ENCODE measurements at places on chromosomes 3 and 15.
A peak's percentile ranks its signal among the peaks of the same experiment; 100 is the strongest.

DNA sequence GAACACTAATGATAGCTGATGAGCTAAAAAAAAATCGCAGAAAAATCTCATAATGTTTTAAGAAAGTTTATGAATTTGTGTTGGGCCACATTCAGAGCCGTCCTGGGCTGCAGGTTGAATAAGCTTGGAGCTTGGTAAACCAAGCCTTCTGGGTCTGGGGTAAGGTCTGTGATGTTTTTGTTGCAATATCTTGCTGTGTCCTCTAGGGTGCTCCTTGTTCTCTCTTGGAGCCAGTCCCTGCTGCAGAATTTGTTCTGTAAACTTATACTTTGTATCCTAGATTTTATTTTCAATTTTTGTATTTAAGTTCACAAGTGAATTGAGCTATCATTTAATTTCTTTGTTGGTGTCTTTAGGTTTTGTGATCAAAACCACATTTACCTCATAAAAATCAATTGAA is 143.7 kb downstream of the NR1D2 start:
- no peak for DNase-seq

DNA sequence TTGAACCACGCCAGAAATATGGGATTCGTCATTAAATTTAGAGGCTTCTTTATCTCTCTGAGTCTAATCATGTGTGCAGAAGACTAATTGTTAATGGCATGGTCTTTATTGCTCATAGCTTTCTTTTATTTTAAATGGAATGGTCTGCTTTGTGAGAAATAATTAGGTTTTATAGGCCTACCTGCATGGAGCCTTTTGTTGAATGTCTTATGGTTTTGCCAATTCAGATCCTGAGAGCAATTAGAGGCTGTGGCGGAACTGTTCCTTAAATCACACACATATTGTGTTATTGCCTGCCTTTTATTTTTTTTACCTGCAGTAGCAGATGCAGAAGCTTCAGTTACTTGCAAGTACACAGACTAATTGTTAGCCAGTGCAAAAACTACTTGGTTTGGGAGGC is 306.2 kb downstream of the NLGN1 start:
- DNase-seq = no peak

DNA sequence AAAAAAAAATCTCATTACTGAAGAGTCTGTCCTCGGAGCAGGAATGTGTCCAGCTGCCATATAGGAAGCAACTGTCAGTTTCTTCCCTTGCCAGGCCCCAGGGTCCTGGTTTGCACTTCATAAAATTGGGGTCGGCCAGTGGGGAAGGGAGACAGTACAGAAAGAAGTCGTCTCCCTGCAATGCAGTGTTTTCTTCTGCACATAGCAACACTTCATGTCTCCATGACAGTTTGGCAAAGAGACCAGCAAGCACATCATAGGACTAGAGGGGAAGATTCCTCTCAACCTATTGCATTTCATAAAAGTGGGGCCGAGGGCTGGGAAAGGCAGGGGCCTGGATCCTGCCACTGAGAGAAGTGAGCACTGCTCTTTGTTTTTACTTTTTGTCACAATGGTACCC is 138.2 kb upstream of the HACD2 start:
- DNase-seq = no peak

DNA sequence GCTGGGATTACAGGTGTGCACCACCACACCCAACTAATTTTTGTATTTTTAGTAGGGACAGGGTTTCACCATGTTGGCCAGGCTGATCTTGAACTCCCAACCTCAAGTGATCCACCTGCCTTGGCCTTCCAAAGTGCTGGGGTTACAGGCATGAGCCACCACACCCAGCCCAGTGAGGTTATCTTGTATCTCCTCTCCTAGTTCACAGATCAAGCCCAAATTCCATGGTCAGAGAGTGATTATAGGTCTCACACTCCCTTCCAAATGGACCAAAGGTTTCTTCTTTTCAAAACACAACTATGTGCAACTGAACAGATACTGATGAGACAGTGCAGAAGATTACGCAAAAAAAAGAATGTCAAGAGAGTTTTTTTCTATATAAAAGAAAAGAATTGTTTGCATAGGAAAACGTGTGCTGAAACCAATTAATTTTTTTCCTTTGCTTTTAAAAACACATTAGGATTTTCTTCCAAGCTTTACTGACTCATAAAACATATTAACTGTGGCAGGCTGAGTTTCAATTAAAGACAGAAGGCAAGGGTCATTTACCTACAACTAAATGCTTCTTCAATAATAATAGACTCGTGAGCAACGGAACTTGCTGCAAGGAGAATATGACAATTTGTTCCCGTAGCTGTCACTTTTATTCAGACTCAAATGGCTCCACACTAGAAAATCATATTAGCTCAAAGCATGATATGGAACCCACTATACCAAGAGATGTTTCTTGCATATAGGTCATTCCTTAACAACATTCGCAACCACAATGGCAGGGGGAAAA is 30.4 kb upstream of the THUMPD3 start:
- no peak for DNase-seq

- no peak for DNase-seq
Observed at GRCh38 chr3:183203670-183204069, 41.1 kb upstream of the LAMP3 start.

DNA sequence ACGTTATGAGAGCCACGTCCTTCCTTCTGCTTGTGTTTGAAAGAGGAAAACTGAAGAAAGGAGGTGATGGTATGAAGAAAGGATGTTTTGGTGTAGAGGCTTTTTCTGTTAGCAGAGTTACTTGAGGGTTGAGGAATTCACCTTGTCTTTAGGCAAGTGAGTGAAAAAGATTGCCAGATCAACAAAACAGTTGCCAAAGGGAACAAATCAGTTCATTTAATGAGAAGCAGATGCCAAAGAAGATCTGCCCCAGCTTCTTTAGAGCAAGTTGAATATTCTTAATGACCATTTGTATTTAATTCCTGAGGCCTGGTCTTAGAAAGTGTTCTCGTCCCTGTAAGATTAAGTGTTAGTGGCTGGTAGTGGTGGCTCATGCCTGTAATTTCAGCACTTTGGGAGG is 2.6 kb downstream of the CHCHD6 start:
- no peak for DNase-seq

- no peak for DNase-seq
Observed at GRCh38 chr3:87361271-87361670, 84.9 kb upstream of the POU1F1 start.

DNA sequence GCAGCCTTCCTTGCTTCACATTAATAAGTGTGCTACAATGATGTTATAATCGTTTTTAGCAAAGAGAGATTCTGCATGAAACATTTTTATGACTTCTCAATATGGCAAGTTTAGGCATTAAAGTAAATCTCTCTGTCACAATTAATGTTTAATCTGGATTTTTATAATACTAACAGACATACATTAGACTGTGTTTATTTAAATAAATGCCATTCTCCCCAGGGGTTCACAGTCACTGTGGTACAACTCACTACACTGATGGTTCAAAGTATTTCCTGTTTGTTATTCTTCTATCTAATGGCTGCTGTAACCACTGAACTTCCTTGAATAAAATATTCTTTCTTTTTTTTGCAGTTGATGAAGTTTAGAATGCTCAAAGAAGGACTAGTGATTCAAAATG is 59.0 kb downstream of the SLC12A1 start:
- no peak for DNase-seq

DNA sequence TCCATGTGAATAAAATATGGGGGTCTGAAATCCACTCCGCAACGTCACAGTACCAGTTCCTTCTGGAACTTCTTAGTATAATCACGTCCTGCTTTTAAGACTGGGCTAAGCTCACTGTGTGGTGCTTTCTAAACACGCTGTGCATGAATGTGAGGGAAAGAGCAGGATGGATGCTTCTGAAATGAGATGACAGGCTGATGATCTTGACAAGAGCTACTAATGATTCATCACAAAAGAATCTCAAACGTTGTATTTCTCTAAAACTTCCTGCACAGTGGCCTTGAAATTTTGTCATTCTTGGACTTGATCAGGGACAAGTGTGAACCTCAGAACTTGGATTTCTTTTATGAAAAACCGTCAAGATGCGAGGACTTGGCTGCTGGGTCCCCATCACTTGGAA is 221.4 kb downstream of the CADPS start:
- no peak for DNase-seq

DNA sequence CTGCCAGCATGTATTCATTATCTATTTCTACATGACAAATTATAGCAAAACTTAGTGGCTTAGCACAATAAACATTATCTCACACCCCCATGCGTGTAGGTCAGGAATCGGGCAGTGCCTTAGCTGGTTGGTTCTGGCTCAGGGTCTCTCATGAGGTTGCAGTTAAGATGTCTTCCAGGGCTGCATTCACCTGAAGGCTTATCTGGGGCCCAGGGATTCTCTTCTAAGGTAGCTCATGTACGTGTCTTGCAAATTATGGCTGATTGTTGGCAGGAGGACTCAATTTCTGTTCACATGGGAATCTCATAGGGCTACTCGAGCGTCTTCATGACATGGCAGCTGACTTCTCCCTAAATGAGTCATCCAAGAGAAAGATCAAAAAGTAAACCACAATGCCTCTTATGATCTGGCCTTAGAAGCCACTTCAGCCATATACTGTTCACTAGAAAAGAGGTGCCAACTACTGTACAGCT is 42.9 kb upstream of the TSC22D2 start:
- no peak for DNase-seq

DNA sequence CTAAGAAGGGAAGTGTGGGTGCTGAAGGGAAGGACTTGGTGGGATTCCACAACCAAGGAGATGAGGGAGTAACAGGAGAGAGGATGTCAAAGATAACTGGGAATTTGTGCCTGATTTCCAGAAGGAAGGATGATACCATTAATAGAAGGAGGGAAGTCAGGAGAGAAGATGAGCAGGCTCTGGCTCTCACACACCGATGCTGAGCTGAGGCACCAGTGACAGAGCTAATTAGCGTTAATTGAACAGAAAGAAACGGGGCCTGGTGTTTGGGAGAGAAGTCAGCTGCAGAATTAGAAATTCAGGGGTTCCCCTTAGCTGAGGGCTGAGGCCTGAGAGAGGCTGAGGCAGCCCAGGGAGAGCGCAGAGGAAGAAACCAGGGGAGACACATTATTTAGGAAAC is 11.9 kb upstream of the PDIA5 start:
- DNase-seq = no peak

DNA sequence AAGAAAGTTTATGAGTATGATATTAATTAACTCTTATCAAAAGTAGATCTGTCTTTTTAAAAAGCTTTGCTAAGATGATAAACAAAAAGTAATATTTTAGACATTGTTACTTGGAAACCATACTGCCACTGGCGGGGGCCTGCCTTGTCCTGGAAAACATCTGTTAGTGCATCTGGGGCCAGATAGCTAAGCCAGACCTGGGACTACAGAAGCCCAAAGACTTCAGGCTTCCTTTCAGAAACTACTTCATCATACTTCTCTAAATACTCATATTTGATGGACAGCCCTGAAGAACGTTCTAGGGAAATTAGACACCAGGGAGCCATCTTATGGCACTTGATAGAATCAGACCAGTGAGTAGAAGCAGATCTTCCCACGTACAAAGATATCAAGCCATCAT is 795.4 kb upstream of the SEMA6D start:
- no peak for DNase-seq

- peak; percentile 79 for DNase-seq
Observed at GRCh38 chr15:43329960-43330779, at the start of gene LCMT2. Gene LCMT2 (minus strand): TSS chr15:43330573. CDS start chr15:43330489, 84 bp downstream.

DNA sequence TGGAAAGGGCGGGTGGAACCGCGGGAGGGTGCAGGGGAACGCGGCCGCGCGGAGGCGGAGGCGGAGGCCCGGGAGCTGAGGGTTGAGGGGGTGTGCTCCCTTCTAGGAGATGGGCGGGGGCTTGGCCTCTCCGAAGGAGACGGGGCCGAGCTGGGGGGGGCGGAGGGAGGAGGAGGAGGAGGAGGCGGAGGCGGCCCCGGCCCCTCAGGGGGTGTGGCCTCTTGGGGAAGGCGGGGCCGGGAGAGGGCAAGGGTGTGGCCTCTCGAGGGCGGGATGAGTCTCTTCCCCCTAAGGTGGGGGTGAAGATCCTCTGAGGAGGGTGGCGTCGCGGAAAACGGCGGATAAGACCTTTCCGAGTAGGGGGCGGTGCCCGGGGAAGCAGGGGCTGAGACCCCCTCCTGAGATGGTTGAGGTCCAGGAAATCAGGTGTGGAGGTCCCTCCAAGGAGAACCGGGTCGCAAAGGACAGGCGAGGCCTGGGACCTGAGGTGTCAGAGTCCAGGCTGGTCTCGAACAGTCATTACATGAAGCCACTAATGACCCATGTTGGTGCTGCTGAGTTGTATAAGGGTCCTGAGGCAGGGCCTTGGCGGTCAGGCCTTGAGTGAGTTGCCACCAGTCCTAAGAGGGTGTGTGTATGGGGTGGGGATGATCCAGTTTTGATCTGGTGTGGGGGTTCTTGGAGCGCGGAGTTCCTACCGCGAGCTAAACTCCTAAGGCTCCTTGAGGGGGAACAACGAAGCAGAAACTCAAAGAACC is 759 bp downstream of the WDR6 start:
- peak; percentile 80 for DNase-seq

GRCh38 chr3:195270079-195270816 is 711 bp downstream of the XXYLT1 start:
- no peak for DNase-seq

DNA sequence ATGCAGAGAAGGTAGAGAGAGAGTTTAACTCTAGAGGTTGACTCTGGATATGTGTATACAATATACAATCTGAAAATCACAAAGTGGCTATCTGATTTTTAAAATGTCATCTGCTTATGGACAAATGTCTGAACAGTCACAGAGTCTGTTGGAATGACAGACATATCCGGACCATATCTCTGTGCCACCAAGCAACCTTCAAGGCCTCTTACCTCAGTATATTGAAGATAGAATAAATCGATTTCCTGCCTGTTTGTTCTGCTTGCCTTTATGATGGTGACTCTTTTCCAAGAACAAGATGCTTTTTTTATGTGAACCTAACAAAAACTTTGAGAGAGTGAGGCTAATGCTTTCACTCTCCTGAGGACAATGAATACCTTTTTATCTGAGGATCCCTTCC is 151.1 kb downstream of the RBPMS2 start:
- no peak for DNase-seq

All from stimulated activated CD4-positive, alpha-beta T cell treated with anti-CD3 and anti-CD28 coated beads, Interleukin-15, amount 100 ng/mL, for 1 hour (primary cell).